Activated CD4-positive, alpha-beta T cell treated with anti-CD3 and anti-CD28 coated beads, Interleukin-2, amount 10 ng/mL, durations not matched to agents 24 days and 14 days (primary cell): ENCODE measurements at places on chromosomes 5 and 9. TPM values are rescaled to one million over a fixed set of nuclear protein-coding genes. Genes with fewer than 3 reads are reported as not detected.

Gene PCDHB12
- total RNA-seq, result not detected in 2 replicates

Gene LCN1
- total RNA-seq, result not detected in 2 replicates

Gene SCGB3A2
- total RNA-seq, result not detected in 2 replicates

Gene EXOSC2
- total RNA-seq, result 109 and 110 TPM in 2 replicates

Gene RAD1
- total RNA-seq, result 46.4 and 48.9 TPM in 2 replicates

Gene PRKACG
- total RNA-seq, result not detected in 2 replicates

Gene ANAPC2
- 57.4 and 58.7 TPM in 2 replicates for total RNA-seq

Gene IL11RA
- total RNA-seq, result 29.7 and 34.4 TPM in 2 replicates

Gene SAXO1
- total RNA-seq, result not detected in 2 replicates

Gene WWC1
- 1.1 and 2.4 TPM in 2 replicates for total RNA-seq

Gene ADAMTS12
- not detected in 2 replicates for total RNA-seq

Gene NRG2
- 0.07 TPM in 2 replicates for total RNA-seq

DNA sequence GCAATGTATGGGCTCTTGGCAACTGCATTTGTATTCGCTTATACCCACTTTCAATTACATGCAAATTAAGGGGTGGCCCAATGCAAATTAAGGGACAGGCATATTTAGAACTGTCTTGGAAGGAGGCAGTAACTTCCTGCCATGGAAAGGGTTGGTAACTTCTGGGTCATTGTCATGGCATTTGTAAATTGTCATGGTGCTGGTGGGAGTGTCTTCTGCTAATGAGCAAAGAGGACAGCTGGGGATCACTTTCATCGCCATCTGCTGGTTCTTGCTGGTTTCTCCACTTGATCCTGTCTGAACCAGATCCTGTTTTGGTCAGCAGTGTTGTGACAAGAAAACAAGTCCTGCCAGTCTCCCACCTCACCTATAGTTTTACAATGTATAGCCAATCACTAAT is 23.3 kb upstream of the UGT3A2 start:
- no peak overlapping the region for H3K4me3 ChIP-seq
- DNase-seq, result peak; percentile 65
- H3K27ac ChIP-seq, result no peak overlapping the region
- H3K36me3 ChIP-seq, result no peaks in the 10 kb centered on the region
- H3K27me3 ChIP-seq, result peaks cover 15% of the 10 kb centered on the region

DNA sequence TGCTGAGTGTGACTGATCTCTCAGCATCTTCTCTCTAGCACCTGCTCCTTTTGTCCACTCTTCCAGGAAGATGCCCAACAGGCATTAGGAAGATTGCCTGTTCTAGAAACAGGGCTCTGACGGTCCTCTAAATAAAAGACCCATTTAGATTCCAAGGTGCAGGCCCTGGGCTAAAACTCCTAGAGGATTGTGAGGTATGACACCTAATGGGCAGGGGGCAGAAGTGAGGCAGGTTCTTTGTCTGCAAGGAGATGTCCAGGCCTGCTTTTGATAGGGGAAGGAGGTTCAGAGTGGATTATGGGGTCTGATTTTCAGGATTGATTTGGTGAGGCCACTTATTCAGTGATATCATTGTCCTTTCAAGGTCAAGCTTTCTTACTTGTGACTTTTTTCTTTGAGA is 140.8 kb upstream of the TRPC7 start:
- H3K4me1 ChIP-seq, result no peaks in the 10 kb centered on the region
- no peak for DNase-seq
- H3K4me3 ChIP-seq, result no peak overlapping the region
- H3K27ac ChIP-seq, result no peak overlapping the region

- H3K27me3 ChIP-seq, result peaks cover 73% of the 10 kb centered on the region
- peak overlapping the region; percentile 18 for H3K27ac ChIP-seq
- no peak overlapping the region for H3K4me3 ChIP-seq
- peaks cover 21% of the 10 kb centered on the region for H3K4me1 ChIP-seq
Measured at GRCh38 chr5:32712481-32713360, 1.6 kb downstream of the NPR3 start.

DNA sequence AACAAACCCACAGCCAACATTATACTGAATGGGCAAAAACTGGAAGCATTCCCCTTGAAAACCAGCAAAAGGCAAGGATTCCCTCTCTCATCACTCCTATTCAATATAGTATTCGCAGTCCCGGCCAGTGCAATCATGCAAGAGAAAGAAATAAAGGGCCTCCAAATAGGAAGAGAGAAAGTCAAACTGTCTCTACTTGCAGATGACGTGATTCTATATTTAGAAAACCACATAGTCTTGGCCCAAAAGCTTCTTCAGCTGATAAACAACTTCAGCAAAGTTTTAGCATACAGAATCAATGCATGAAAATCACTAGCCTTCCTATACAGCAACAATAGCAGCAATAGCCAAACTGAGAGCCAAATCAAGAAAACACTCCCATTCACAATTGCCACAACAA is 333.7 kb upstream of the EDIL3 start:
- H3K27ac ChIP-seq, result no peak overlapping the region
- H3K4me1 ChIP-seq, result no peaks in the 10 kb centered on the region
- no peak for DNase-seq
- H3K36me3 ChIP-seq, result no peaks in the 10 kb centered on the region

GRCh38 chr5:138929571-138929955 is 54.4 kb upstream of the LRRTM2 start:
- no peaks in the 10 kb centered on the region for H3K27me3 ChIP-seq
- peaks cover 14% of the 10 kb centered on the region for H3K36me3 ChIP-seq
- H3K27ac ChIP-seq, result no peak overlapping the region
- no peak for DNase-seq
- no peaks in the 10 kb centered on the region for H3K4me1 ChIP-seq

GRCh38 chr5:131563434-131564228 is 71.4 kb downstream of the RAPGEF6 start:
- peaks cover 28% of the 10 kb centered on the region for H3K36me3 ChIP-seq
- peaks cover 17% of the 10 kb centered on the region for H3K4me1 ChIP-seq
- no peaks in the 10 kb centered on the region for H3K27me3 ChIP-seq
- no peak overlapping the region for H3K27ac ChIP-seq

DNA sequence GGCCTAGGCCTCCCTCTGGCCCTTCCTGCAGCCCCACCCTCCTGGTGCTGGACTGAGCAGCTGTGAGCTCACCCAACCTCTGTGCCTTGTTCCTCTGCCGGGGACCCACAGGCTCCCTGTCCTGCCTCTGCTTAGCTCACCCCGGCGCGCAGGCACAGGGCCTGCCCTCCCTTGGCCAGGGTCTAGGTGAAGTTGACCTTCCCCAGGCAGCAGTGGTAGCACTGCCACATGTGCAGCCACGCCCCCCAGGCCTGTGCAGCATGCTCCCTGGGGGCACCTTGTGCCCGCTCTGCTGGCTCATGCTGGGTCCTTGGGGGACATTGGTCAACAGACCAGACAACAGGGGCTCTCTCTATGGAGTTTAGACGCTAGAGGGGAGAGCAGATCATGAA is 18.1 kb downstream of the TRIP13 start:
- no peaks in the 10 kb centered on the region for H3K27me3 ChIP-seq
- no peak overlapping the region for H3K27ac ChIP-seq
- H3K4me3 ChIP-seq, result no peak overlapping the region
- H3K36me3 ChIP-seq, result peaks cover 35% of the 10 kb centered on the region

GRCh38 chr9:93464395-93464794 is 11.0 kb upstream of the FAM120AOS start:
- H3K4me3 ChIP-seq, result peak overlapping the region; percentile 80
- H3K27ac ChIP-seq, result peak overlapping the region; percentile 91
- H3K36me3 ChIP-seq, result peaks cover 21% of the 10 kb centered on the region
- no peaks in the 10 kb centered on the region for H3K27me3 ChIP-seq
- H3K4me1 ChIP-seq, result peaks cover 81% of the 10 kb centered on the region

DNA sequence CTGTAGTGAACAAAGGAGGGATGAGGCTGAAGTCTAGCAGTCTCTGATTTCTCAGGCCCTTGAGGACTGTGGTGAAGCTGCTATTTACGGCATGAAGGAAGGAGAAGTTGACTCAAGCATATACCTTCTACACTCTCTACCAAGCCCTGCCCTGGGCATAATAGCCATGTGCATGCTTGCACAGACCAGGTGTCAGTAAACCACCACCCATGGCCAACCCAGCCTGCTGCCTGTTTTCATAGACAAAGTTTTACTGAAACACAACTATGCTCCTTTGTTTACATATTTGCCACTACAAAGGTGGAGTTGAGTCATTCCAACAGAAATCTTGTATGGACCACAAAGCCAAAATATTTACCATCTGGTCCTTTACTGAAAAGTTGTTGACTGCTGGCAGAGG is 126.9 kb downstream of the PAPPA start:
- H3K4me3 ChIP-seq, result no peak overlapping the region
- H3K27ac ChIP-seq, result no peak overlapping the region
- H3K27me3 ChIP-seq, result peaks cover 3% of the 10 kb centered on the region
- H3K36me3 ChIP-seq, result no peaks in the 10 kb centered on the region
- H3K4me1 ChIP-seq, result no peaks in the 10 kb centered on the region

DNA sequence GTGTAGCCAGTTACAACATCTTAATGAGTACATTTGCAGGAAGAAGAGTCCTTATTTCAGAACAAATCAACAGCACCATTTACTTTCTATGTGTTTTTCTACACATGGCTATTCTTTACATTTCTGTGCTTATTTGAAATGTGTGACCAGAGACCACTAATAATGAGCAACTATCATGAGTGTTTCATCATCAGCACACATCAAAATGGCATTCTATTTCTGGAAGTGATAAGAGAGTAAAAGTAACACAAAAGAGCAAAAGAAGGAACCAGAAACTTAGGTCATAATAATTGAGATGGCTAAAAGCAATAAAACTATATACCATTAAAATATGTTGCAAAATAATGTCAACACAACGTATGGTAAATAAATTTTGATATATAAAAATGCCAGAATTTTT is 159.7 kb downstream of the PBX3 start:
- no peaks in the 10 kb centered on the region for H3K36me3 ChIP-seq
- no peak overlapping the region for H3K27ac ChIP-seq
- H3K27me3 ChIP-seq, result peaks cover 24% of the 10 kb centered on the region
- no peak for DNase-seq

DNA sequence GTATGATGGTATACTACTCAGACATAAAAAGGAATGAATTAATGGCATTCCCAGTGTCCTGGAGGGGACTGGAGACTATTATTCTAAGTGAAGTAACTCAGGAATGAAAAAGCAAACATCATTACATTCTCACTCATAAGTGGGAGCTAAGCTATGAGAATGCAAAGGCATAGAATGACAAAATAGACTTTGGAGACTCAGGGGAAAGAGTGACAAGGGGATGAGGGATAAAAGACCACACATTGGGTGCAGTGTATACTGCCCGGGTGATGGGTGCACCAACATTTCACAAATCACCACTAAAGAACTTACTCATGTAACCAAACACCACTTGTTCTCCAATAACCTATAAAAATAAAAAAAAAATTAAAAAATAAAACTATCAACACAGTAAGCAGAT is 587.3 kb upstream of the RGMB start:
- DNase-seq, result no peak
- no peak overlapping the region for H3K27ac ChIP-seq
- no peak overlapping the region for H3K4me3 ChIP-seq
- H3K36me3 ChIP-seq, result no peaks in the 10 kb centered on the region
- no peaks in the 10 kb centered on the region for H3K27me3 ChIP-seq
- no peaks in the 10 kb centered on the region for H3K4me1 ChIP-seq

DNA sequence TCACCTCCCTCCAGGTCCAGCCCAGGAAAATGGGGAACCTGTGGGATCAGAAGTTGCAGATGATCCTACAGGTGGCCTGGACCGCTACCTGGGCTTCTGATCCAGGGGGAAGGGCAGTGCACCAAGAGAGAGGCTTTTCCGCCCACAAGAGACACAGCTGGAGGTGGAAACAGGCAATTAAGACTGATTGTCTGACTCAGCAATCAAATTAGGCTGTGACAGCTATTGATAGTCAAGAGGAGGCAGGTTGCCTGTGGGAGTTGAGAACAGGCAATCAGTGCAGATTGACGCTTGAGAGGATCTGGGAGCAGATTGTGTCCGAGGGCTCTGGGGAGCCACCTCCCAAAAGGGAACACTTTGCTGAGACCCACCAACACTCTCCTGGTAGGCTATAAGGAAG is 71.1 kb upstream of the SLC44A1 start:
- no peak for DNase-seq
- H3K27me3 ChIP-seq, result no peaks in the 10 kb centered on the region
- no peaks in the 10 kb centered on the region for H3K36me3 ChIP-seq
- H3K4me3 ChIP-seq, result no peak overlapping the region
- no peak overlapping the region for H3K27ac ChIP-seq

DNA sequence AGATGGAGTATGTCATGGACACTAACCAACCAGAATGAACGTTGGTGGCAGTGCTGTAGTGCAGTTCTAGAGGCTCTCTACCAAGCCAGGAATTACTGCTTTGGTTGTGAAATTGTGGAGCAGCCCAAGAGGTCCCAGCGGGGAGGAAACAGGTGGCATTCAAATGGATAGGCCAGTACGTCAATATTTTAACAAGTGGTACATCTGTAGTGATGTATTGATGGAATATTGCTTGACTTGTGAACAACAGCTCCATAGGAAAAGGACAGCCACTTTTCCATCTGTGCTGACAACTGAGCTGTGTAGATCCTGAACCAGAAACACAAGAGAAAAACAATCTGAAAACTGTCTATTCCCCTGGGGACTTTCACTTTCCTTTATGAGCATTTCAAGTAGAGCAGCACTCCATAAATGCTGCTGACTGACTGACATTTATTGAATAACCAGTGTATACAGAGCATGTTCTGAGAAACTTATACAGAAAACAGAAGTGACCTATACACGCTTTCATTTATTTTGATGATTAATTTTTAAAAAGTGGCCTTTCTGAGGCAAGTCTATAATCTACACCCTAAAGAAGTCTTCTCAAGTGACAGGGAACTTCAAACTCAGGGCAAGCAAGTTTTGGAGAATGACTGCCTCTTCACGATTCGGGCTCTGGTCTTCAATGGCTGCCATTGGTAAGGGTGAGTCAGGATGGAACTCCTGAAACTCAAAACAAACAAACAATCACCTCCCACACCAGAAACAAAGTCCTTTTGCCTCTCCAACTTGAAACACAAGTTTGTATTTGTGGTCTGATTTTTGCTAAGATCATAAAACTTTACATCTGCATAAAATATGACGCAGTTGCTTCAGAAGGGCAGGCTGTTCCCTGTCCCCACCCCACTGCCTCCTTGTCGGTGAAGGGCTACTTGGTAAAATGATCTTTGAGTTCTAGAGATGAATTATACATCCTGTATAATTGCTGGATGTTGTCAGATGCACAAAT is 362.4 kb downstream of the NDUFS4 start:
- no peaks in the 10 kb centered on the region for H3K36me3 ChIP-seq
- no peaks in the 10 kb centered on the region for H3K4me1 ChIP-seq
- no peak overlapping the region for H3K4me3 ChIP-seq
- no peak for DNase-seq
- H3K27ac ChIP-seq, result no peak overlapping the region
- no peaks in the 10 kb centered on the region for H3K27me3 ChIP-seq

GRCh38 chr9:73093740-73094379 is 57.8 kb upstream of the ANXA1 start:
- DNase-seq, result no peak
- H3K27me3 ChIP-seq, result peaks cover 9% of the 10 kb centered on the region
- H3K27ac ChIP-seq, result no peak overlapping the region
- no peaks in the 10 kb centered on the region for H3K4me1 ChIP-seq
- H3K4me3 ChIP-seq, result peak overlapping the region; percentile 3

- no peaks in the 10 kb centered on the region for H3K36me3 ChIP-seq
- H3K27me3 ChIP-seq, result peaks cover 19% of the 10 kb centered on the region
- no peak overlapping the region for H3K27ac ChIP-seq
- DNase-seq, result no peak
Measured at GRCh38 chr9:96719921-96720320, 58.0 kb downstream of the ZNF510 start.
